ENCODE measurements at places on chromosomes 2 and 18. TPM values are rescaled to one million over a fixed set of nuclear protein-coding genes. Genes with fewer than 3 reads are reported as not detected.

DNA sequence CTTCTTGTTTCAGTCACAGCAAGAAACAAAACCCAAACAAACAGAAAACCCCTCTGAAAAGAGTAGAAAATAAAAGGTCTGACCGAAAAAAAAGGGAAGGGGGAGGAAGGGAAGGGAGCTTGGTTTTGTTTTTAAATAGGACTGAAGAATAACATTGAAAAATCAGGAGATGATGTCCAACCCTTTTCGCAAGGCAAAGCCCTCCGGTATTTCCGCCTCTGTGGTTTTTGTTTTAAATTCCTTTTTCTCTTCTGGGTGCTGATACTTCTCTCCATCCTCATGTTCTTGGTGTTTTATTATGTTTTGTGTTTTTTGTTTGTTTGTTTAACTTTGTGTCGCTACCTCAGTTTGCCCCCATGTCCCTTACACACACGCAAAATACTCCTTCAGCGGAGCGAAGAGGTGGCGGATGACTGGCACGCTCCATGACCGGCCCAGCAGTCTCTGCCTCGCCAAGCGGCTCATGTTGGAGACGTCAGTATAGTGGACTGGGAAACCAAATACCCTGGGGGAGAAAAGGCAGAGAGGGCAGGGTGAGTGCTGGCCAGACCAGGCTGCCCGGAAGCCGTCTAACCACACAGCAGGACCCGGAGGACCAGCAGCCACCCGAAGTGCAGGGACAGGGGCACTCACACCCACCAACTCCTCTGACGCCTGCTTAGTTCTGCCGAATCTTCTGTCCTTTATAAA, 65.7 kb upstream of the POMC start:
- no peak for DNase-seq

Gene ZNF385B
- total RNA-seq = not detected

Gene EMILIN2
- total RNA-seq = 31.0 TPM

Gene ALPG
- total RNA-seq = not detected

Gene CHRNA1
- total RNA-seq = not detected

Gene IL1RL2
- total RNA-seq = 0.70 TPM

Gene CLIP4
- total RNA-seq = 38.2 TPM

Gene DARS1
- total RNA-seq = 62.0 TPM

Gene MEMO1
- 51.1 TPM for total RNA-seq

Gene TRPM8
- total RNA-seq = not detected

All from uterus (tissue), 4 donors.